ENCODE measurements at places on chromosomes 12 and 14.

DNA sequence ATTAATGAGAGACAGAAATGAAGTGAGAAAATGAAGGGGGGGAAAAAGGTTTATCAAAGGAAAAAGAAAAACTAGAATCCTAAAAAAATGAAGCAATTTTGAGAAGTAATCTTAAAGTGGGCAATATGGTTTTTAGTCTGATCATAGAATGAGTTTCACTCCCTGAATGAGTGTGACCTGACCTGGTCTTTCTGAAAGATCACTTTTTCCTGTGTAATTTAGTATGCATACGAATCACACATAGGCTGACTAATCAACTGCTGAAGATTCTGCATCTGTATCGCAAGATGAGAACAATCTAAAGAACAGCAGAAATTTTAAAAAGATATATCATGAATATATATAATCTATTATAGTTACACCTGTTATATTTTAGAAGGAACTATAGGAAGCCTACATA, 11.3 kb downstream of the GNPTAB start:
- no peak for DNase-seq

GRCh38 chr14:99772371-99773283, 20.6 kb upstream of the EML1 start:
- no peak for DNase-seq

GRCh38 chr12:75479963-75480461, 543 bp upstream of the GLIPR1 start:
- no peak for DNase-seq

- no peak for DNase-seq
Observed at GRCh38 chr12:25264114-25264513, 13.4 kb upstream of the KRAS start.

GRCh38 chr14:67633451-67634147, 13.9 kb downstream of the ARG2 start:
- no peak for DNase-seq

DNA sequence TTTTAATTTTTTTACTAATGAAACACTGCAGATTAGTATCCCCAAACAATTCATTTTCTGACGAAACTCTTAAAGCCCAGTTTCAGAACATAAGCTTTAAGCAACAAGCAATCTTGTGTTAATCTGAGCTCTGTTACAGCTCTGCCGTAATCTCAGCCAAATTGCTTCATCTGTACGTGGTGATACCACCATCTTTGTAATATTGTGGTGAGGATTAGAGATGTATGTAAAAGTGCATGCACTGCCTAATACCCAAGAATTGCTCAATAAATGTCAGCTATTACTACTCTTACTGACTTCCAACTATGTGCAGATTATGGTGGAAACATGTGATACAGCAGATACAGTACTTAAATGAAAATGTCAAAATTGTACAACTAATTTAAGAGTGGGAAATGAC, 1.8 kb downstream of the AKAP5 start:
- DNase-seq: peak; percentile 72

GRCh38 chr12:104486943-104487819, 30.4 kb downstream of the CHST11 start:
- DNase-seq: peak; percentile 48

- no peak for DNase-seq
Observed at GRCh38 chr12:57471661-57472060, 8.0 kb downstream of the ARHGAP9 start.

- DNase-seq: peak; percentile 30
Observed at GRCh38 chr14:99602054-99602787, 1.8 kb downstream of the CCDC85C start.

DNA sequence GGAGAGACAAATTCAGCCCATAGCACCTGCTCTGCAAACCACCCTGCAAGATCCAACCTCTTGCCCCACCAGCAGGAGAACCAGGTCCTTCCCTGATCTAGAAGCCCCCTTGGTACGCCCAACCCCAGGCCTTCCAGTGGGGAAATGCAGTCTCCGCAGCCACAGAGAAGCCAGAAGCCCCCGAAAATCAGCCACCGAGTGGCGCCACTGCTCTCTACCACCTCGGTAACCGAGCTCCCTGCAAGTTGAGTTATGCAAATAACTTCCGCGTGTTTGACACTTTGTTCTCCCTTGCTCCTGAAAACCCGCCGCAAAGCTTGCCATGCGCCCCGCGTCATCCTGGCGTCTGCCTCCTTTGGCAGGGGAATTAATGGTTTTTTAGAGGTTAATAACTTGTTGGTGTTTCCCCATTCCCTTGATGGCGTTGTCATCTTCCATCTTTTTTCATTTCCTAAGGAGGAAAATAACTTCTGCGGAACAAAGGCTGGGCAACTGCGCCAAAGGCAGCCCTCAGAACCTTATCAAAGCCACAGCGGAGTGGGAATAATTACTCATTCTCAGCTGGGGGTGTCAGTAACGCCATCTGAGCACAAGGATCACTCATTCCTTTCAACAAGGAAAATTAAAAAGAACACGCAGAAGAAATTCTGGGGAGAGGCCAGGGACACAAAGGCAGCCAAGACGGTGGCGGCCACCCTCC, 60.4 kb downstream of the FZD10 start:
- no peak for DNase-seq

- DNase-seq: peak; percentile 21
Observed at GRCh38 chr12:94336211-94336925, 123.3 kb downstream of the CEP83 start.

- no peak for DNase-seq
Observed at GRCh38 chr12:46507766-46508165, 135.2 kb upstream of the SLC38A2 start.

DNA sequence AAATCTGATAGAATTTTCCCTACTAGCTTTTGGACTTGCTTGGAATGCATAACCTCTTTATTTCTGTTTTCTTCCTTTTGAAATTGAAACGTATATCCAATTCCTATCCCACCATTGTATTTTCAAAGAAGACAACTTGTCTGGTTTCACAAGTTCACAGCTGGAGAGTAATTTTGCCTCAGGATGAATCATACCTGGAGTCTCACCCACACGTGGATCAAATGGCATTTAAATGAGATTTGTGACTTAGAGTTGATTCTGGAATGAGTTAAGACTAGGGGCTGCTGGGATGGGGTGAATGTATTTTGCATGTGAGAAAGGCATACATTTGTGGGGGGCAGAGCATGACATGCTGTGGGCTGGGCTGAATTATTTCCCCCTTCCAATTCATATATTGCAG, 516.5 kb upstream of the MGAT4C start:
- DNase-seq: no peak

DNA sequence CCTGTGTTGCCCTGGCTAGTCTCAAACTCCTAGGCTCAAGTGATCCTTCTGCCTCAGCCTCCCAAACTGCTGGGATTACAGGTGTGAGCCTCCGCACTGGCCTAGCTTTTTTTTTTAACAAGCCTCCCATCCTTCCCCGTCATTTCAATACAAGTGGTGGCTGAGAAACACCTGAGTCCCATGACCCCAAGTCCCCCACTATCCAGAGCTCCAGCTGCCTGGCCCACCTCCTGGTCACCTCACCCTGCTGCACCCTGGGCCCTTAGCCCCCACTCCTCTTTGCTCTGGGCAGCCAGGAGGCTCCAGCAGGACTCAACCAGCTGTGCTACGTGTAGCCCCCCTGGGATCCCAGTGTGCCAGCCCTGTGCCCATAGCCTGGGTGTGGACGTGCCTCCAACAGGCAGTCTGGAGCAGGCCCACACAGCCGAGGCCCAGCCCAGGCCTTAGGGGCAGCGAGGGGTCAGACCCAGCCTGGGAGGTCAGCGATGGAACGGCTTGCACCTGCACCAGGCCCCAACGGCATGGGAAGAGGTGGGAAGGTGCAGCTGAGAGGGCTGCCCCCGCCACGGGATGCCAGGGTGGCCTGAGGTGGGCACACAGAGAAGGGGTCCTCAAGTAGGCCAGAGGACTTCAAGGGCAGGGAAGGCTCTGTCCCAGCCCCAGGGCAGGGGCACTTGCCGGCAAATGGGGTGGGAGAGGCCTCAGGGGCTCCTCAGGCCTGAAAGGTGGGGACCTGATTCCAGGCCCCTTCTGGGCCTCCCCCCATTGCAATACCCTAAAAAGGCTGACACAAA, 6.5 kb downstream of the AHNAK2 start:
- no peak for DNase-seq

DNA sequence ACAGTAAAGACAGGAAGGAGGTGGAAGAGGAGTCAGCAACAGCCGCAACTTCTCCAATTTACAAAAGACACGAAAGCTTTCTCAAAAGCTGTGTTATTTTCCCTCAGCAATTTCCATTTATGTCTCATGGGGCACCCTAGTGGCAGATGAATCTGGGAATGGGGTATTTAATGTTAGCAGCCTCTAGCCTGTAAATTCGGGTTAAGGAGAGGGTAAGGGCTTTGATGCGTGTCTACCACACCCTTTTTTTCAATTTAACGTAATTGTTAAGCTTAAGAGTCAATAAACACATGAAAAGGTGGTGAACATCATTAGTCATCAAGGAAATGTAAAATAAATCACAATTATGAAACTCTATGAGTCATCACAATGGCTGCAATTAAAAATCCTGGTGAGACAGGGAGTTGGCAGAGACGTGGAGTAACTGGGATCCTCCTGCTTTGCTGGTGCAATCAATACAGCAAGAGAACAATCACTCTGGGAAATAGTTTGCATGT, 986.4 kb downstream of the AACS start:
- DNase-seq: no peak

GRCh38 chr14:26913786-26914185, 316.0 kb upstream of the NOVA1 start:
- no peak for DNase-seq

DNA sequence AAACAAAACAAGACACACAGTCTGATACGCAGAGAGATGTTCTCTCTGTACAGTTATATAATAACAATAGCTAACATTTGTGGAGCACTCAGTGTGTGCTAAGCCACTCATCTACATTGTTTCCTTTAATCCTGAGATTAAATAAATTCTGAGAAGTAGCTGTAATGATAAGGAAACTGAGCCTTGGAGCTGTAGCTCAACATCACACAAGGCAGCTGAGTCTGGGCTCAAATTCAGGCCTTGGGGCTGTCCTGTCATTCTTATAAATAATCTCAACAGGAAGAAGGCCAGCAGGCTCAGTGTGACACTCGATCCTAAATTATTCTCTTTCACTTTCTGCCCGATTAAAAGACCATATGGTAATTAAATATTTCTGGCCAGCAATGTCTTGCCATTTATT, 24.5 kb downstream of the CDKN1B start:
- DNase-seq: peak; percentile 65

DNA sequence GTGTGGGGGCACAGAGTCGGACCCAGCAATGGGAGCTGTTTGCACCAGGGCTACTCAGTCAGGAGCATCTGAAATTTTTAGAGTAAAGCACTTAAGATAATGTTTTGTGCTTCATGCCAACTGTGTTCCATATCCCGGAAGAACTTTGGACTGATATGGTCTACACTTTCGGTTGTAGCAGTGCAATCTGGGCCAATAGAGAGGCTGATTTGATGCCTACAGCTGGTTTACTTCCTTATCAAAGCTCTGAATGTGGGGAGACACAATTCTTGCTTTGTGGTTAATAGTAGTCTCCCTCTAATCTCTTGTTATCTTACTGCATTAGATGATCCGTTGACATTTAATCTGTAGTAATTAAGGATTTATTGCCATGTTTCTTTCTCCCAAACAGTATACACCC, 7.8 kb upstream of the VDR start:
- no peak for DNase-seq

DNA sequence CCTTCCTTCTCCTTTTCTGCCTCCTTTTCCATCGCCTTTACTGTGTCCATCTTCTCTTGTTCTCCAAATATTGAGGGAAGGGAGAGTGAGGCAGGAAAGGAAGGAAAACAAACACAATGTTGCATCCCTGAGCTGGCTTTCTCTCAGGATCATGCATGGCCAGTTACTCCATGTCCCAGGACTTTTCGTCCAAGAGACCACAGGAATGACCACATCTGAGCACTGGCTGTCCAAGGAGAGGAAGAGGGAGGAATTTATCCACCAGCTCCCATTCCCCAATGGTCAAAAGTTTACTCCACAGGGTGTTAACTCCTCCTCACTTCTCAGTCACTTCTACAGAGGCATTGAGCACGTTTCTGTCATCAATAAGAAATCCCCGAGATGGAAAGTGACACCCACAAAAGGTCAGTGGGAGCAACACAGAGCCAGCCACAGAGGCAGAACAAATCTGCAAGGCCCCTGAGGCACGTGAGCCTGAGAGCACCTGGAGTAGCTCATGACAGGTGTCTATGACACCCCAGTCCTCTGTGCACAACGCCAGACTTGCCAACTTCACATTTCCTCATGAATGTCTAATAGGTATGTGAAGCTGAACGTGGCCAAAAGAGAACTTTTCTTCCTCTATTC, 177.3 kb upstream of the NUDT4 start:
- DNase-seq: no peak

DNA sequence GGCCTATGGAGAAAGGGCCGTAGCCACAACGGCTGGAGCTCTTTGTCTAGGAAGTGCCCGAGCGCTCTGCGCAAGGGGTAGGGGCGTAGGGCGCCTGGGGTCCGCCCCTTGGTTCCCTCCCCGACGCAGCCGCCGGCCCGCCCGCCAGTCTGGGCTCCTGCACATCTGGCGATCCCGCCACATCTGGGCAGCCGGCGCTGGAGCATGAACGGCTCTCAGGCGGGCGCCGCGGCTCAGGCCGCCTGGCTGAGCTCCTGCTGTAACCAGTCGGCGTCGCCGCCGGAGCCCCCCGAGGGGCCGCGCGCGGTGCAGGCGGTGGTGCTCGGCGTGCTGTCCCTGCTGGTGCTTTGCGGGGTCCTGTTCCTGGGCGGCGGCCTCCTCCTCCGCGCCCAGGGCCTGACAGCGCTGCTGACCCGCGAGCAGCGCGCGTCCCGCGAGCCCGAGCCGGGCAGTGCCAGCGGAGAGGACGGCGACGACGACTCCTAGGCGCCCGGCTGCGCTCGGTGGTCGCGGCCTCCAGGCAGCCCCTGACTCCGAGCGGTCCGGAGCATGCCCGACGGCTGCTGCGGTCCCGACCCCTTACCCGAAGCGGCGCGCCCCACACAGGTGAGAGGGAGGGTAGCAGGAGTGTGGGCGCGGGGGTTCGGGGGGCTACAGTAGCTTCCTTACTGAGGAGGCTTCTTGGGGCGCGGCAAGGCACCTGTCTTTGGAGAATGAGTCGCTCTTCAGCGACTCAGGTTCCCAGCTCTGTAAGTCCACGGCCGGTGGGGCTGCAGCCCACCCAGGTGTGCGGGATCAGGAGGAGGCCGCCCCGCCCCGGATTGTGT, at the start of gene SMIM41:
TSS of gene SMIM41 (plus strand) at position 129 of the 827 bp plus-strand sequence. CDS start at position 205, 76 bp downstream.
- DNase-seq: no peak

Measured in hematopoietic multipotent progenitor cell treated with erythropoietin and hydrocortisone succinate and interleukin-3 and kit ligand, for 4 days (in vitro differentiated cells).